ENCODE measurements at places on chromosomes 7 and 10.

DNA sequence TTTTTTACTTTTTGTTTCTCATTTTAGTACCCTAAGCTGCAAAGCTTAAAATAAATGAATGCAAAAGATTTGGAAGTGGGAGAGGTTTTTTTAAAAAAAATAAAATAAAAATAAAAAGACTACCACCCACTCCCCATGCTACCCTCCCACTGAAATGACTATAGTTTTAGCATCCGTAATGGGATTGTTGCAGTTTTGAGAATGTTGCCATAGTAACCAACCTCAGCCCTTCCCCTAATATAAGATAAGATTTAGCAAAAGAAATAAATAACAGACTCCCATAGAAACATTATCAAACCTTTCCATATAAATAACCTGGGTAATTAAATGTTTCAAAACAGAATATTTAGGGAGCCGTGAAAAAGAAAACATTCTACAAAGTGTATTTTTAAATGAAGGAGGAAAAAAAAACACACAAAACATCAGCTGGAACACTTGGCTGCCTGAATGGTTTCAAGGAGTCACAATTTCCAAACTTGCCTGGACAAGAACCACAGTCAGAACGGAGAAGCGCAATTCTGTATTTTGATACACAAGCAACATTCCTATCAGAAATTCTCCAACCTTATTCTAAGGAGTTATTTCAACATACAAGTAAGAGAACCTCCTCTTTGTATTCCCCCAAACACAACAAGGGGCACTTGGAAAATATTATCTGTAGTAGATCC, 57.4 kb downstream of the DGKI start:
- no peak for DNase-seq

DNA sequence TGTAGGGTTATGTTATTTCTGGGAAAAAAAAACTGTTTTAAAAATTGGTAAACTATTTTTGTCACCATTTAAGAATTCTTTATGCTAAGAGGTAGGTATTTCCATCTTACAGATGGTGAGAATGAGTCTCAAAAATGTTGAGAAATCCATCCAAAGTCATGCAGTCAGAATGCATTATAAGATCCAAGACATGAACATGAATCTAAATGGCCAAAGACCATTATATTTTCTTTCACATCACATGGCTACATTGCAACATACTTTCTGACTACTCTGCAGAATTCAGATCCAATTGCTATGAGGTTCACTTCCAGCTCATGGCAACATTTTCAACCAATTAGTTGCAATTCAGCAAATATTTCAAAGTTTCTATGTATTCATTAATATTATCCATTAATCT, 181.2 kb downstream of the TWIST1 start:
- no peak for DNase-seq

GRCh38 chr10:117360994-117361667, 14.1 kb downstream of the PDZD8 start:
- no peak for DNase-seq

DNA sequence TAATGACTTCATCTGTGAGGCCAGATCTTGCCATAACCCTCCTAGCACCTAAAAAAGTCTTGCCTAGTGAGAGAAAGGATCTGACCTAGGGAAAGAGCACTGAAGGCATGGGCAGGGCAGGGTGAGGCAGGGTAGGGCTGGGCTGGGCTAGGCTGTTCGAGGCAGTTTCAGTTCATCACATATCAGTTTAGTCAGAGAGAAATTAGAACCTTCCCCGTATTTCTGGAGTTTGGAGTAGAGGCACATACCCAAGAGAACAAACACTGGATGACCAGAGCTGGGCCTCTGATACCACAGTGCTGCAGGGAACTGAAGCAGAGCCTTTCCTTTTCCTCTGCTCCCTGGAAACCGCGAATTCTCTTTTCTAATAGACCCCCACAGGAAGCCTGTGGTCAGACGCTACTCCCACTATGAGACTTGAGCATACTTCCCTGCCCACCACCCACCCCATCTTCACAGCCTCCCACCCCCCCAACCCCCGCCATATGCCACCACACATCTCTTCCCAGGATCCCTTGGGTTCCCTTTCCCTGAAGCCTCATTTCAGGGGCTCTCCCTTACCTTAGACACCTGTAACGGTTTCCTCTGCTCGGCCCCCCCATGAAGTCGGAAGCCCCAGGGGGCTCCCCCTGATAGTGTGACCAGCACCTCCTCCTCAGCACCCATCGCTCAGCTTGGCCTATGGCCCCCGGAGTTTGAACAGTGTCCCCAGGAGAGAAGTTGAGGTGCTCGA, 406 bp downstream of the SYNPO2L start:
- DNase-seq: no peak

- DNase-seq: no peak
Observed at GRCh38 chr7:76381814-76382213, 23.0 kb upstream of the YWHAG start.

- no peak for DNase-seq
Observed at GRCh38 chr10:118714366-118714765, 40.4 kb downstream of the CACUL1 start.

DNA sequence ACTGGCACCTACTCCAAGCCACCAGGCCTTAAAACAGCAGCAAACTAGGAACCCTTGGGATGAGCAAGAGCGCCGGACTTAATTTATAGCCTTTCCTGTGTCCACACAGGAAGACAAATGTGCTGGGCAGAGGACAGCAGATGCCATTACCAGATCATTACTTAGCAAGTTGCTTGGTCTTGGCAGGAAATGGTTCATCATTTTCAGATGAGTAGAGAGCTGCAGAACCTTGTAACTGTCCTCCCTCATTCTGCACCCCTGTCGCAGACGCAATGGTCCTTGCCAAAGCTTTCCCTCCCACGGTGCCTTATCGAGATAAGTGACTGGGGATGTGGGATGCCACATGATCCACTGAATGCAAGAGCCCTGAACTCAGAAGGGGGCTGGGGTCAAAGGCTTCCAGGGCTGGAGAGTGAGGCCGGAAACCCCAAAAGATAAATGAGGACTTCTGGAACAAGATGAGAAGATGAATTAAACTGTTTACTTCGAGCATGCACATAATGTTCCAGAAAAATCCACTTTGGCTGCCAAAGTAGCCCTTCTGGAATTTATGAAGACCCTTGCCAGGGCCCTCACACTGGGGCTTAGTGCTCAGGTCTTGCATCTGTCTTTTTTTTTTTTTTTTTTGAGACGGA, 145.6 kb upstream of the ZNF32 start:
- DNase-seq: no peak

- DNase-seq: no peak
Observed at GRCh38 chr10:77037735-77038403, 599.7 kb downstream of the KCNMA1 start.

DNA sequence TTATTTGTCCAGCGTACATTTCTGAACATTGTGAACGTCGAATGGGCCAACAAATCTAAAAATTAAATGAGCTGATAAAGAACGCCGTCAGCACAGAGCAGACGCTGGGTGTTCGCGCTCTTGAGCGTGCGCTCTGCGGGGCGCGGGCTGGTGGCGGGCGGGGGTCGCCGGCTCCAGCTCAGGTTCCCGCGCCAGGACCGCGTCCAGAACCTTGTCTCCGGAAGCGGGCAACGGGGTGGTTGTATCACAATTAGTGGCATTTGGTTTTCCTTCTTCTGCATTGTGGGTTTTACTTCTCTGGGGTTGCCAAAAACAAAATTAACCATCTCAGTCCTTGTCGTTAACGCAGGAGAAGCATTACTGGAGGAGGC, 2.4 kb downstream of the CYP2E1 start:
- DNase-seq: no peak
